ENCODE measurements at places on chromosomes 2 and 18. TPM values are rescaled to one million over a fixed set of nuclear protein-coding genes. Genes with fewer than 3 reads are reported as not detected.

SERPINB11 gene
- not detected for total RNA-seq

PELI1 gene
- 1.7 TPM for total RNA-seq

FBXO48 gene
- not detected for total RNA-seq

CAMKMT gene
- total RNA-seq, result 1.3 TPM

SCYGR5 gene
- total RNA-seq, result not detected

TMEM247 gene
- not detected for total RNA-seq

G6PC2 gene
- total RNA-seq, result not detected

SANBR gene
- 6.6 TPM for total RNA-seq

OSBPL1A gene
- 29.8 TPM for total RNA-seq

FAM124B gene
- not detected for total RNA-seq

MATN3 gene
- total RNA-seq, result 0.15 TPM

DNA sequence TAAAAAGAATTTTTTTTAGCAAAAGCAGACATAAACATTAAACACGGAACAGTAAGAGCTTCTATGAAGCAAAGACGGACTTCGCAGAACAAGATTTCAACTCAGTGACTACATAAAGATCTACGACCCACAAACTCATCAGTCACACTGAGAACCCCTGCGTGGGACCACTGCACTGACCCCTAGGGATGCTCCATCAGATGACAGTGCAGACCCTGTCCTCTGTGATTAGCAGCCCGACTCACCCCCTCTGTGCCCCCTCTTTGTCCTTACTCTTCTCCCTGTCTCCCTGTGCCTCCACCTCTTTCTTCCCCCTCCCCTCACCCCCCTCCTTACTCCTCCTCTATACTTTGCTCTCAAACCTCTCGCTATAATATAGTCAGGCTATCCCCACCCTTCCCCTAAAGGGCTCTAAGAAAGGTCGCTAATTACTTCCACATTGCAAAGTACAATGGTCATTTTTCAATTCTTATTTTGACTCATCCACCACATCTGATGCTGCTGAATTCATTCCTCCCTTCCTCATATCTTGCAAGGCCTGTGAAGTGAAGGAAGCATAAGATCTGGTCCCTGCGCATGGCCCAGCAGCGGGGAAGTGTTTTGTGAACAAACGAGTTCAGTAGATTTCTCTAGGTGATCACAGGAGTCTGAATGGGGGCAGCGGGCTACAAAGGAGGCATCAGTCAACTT, 89.3 kb downstream of the CABYR start:
- peak; percentile 11 for DNase-seq

GRCh38 chr2:127140538-127140937, 33.6 kb upstream of the BIN1 start:
- no peak for DNase-seq

DNA sequence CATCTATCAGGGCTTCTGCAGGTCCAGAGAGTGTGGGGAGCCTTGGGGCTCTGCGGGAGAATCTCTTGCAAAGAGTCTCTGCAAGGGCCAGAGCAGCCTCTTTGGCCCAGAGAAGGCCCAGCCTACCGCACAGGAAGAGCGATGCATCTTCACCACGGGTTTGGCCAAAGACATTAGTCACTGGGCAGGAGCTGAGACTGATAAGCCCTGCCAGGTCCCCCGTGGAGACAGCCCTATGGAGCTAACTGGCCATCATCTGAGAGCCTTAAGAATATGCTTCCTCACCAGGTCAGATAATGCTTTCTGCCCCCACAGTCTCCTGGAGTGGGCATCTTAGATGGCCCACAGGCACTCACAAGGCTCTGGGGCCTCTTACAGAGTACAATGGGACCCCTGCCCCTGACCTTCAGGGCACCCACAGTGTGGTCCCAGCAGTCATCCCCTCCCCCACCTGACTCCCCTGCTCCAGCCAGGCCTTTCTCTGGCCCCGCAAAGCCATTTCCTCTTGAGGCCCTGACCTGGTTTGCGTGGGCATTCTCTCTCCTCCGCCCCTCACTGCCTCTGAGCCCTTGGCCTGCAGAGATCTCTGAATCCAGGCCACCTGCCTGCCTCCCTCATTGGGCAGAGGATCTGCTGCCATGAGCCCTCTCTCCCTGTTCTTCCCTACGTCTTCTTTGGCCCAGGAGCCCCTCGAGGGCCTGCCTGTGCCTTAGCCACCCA, 31.9 kb upstream of the MAPRE3 start:
- peak; percentile 89 for DNase-seq

DNA sequence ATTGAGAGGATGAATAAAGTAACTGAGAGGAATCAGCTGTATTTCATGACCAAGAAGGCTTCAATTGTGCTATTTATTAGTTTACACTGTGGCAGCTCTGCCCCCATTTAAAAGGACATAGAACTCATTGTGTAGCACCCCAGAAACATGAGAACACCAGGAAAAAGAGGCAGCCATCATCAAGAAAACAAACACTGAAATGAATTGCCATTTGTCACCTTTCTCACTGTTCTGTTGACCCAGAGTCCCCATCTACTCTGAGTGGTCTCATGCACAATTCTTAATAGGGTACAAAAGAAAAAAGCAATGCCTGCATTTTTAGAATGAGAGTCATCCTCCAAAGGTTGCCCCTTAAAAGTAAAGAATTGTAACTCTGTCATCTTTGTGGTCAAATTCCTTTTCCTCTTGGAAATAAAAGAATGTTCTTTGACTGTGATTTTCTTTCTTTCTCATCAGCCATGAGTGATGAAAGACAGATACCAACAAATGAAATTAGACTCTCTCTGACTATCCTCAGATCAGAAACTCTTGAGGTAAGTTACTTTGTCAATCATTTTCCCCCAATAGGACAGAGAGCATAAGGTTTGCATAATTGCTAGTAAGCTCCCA, 1941.9 kb upstream of the PIK3C3 start:
- DNase-seq, result no peak

GRCh38 chr2:205531489-205532148, 150.7 kb upstream of the NRP2 start:
- DNase-seq, result no peak

GRCh38 chr2:241071677-241072111, 30.4 kb downstream of the MTERF4 start:
- DNase-seq, result no peak

GRCh38 chr2:98936353-98937351, 627 bp upstream of the CRACDL start:
- DNase-seq, result no peak

- peak; percentile 86 for DNase-seq
Observed at GRCh38 chr2:85796341-85797262, 42.8 kb downstream of the ATOH8 start.

GRCh38 chr2:1865716-1866234, 121.5 kb upstream of the PXDN start:
- DNase-seq, result no peak

GRCh38 chr18:8142131-8142711, 467.0 kb upstream of the RAB12 start:
- DNase-seq, result no peak

- no peak for DNase-seq
Observed at GRCh38 chr2:235721625-235722024, 227.8 kb downstream of the AGAP1 start.

DNA sequence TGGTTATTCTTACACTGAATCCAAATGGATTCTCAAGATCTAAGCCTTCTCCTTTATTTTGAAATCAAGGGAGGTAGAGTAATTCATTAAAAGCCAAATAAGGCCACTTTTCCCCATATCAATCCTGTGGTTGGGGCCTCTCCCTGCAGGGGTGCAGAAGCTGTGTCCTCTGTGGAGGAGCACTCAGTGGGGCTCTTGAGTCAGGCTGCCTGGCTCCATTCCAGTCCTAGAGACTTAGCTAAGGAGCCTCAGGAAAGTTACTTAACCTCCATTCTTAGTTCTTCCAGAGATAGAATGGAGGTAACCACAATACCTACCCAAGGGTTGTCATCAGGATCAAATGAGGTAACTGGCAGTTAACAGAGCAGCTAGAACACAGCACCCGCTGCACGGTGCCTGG, 564.3 kb downstream of the CMPK2 start:
- no peak for DNase-seq

DNA sequence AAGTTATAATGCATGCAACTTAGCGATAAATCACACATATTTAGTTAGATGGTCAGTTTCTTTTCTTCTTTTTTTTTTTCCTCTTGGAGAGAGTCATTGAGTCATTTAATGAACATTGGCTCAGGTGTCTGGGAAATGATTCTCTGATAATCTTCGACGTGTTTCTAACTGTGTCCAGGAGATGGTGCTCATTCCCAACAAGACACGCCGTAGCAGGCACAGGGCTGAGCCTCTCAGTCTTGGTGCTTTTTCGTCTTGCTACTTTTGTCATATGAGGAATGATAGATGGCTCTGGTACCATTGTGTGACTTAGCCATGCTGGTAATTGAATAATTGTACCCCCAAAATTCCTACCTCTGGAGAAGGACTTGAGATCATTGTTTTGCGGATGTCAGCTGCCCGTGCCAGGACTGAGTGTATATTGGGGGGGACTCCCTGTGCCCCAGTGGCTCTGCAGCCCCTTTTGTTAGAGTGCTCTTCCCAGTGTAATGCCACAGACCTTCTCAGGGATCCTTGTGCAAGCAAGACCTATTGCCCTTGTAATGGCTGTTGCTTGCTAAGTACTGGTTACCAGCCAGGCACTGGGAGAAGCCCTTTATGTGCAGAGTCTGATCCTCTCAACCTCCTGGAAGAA, 107.6 kb upstream of the CYRIA start:
- peak; percentile 16 for DNase-seq

DNA sequence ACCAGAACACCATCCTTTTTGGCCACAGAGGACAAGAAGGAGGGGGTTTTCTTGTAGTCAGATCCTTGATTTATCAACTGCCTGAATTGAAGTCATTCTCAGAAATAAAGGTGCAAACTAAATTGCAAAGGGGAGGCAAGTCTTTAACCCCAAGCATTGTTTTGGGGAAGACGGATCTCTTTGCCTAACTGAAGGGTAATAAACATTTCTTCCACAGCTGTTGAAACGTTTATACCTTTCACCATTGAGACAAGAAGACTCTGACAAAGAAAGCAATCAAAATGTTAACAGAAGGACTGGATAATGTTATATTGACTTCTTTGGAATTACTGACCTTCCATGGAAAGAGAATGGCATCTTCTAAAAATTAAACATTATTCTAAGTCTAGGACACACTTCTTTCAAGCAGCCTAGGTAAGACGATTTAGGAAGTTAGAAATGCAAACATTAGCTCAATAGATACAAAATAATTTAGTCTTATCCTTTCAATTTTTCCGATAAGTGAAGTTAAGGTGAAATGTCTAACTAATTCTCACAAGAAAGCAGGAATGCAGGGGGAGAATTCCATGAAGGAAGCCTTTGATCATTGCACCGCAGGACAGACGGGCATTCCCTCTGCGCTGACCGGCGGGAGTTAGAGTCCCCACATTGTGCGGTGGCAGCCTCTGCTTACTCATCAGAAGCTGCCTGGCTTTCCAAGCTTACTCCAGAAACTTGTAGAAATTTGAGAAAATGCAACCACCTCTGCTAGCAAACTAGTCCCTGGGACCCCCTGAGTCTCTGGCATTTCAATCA, 69.4 kb upstream of the COPS8 start:
- DNase-seq, result no peak

DNA sequence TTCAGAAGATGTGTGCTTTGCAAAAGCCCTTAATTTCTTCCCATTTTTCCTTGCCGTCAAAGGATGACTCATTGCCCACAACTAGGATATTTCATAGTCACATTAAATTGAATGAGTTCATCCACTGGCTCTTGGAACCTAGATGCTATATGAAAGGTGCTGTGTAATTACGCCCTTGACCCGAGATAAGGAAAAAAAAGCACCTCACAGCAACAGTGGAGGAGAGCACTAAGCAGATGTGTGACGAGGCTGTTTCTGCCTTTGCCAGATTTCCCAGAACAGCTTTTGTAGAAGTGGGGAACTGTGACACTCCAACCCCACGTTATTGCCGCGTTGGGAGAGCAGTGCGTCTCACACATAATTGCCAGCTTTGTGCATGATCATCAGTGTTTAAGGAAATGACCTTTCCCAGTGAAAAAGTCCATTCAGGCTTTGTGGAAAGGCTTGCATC, 33.3 kb upstream of the TMEM87B start:
- no peak for DNase-seq

- no peak for DNase-seq
Observed at GRCh38 chr2:132884705-132885104, 214.7 kb upstream of the LYPD1 start.

DNA sequence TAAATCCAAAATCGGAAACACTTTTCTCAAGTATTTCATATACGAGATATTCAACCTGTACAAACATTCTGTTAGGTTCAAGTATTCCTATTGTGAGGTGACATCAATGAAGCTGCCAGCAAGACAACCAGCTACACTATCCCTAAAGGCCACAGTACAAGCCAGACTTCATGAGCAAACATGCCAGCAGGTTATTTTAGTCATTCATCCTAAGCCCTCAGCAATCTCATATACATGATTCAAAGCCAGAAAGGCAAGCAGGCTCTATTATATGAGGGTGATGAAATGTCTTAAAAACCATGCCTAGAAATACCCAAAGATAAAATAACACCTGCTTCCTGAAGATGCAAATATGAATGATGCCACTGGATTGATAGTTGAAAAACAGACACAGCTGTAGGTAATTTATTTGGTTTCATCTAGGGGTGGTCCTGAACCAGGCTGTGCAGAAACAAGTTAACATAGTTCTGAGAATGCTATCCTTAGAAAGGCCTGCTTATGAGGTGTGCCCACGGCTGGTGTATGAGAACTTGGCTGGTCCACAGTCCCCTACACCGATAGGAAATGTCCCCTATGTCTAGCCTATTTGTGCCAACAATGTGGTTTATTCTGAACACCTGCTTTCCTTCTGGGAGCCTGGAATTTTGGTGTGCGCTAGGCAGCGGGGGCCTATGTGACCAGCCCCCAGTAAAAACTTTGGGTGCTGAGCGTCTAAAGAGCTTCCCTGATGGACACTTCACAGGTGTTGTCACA, 48.2 kb upstream of the KIDINS220 start:
- no peak for DNase-seq

- no peak for DNase-seq
Observed at GRCh38 chr2:114222344-114222743, 220.1 kb upstream of the DPP10 start.

GRCh38 chr2:102100371-102101096, 42.0 kb upstream of the IL1R1 start:
- DNase-seq, result no peak

DNA sequence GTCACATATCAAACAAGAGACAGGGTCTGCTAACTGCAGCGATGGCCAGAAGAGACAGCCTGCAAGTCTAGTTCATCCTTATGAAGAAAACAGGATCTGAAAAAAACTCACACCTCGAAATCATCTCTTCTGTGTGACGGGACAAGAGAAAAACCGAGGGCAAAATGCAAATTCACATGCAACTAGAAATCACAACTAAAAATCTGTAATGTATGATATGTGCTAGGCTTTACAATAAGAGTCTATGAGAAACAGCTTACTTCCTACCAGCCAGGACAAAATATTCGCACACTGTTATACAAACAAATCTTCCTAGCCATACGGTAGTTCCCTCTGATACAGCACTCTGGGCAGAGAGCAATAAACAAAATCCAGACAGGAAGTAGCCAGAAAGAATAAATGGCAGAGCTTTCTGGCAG, 48.8 kb downstream of the ANKRD44 start:
- no peak for DNase-seq

- no peak for DNase-seq
Observed at GRCh38 chr18:69157906-69158305, 242.8 kb upstream of the DOK6 start.

- no peak for DNase-seq
Observed at GRCh38 chr18:30405038-30405437, 637.5 kb downstream of the DSC3 start.

GRCh38 chr18:49492694-49493033, 5.6 kb upstream of the C18orf32 start:
- no peak for DNase-seq
